ENCODE measurements at places on chromosomes 5 and 9.
A peak's percentile ranks its signal among the peaks of the same experiment; 100 is the strongest.

DNA sequence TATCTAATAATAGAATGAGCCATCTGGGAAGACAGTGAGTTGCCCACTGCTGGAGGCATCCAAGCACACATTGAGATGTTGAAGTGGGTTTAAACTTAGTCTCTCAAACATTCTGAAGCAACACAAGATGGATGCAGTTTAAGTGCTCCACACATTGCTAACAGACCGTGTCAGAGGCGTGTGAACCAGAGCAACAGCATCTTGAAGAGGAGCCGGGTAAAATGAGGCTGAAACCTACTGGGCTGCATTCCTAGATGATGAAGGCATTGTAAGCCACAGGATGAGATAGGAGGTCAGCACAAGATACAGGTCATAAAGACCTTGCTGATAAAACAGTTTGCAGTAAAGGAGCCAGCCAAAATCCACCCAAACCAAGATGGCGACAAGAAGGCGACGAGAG lies 73.5 kb upstream of the TMEM215 start:
- no peak for DNase-seq

- no peak for DNase-seq
These were observed 42.9 kb downstream of the WNK2 start for GRCh38 chr9:93226819-93227218.

DNA sequence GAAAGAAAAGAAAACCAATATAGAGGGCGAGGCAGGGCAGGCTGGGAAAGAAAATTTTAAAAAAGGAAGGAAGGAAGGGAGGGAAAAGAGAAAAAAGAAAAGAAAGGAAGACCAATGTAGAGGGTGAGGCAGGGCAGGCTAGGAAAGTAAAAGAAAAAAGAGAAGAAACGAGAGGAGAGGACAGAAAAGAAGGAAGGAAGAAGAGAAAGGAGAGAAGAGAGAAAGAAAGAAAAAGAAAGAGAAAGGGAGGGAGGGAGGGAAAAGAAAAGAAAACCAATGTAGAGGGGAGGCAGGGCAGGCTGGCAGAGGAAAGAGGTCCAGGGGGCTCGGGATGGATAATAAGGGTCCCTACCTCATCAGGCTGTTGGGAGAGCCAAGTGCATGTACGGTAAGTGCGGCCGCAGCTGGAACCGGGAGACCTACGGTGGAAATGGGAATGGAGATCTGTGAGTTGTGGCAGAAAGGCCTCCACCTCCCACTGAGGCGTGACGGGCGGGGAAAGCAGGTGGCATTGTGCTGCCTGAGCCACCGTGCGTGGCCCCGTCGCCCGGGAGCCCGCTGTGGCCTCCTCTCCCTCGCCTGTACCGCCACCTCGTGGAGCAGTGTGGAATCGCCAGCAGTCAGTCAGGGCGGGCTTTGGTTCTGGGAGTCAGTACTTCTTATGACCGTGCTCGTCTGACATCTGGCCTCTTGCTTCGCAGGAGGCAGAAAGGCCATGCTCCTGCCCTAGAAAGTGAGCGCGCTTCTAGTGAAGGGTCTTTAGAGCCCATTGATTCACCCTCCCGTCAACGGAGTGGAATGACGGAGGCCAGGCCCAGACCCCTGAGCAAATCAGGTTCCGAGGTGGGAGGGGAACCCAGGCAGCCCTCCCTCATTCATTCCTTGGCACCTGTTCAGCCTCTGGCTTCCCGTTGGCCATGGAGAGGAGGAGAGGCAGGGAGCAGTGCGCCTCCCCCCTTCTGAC lies 10.4 kb upstream of the NHP2 start:
- peak; percentile 58 for DNase-seq

DNA sequence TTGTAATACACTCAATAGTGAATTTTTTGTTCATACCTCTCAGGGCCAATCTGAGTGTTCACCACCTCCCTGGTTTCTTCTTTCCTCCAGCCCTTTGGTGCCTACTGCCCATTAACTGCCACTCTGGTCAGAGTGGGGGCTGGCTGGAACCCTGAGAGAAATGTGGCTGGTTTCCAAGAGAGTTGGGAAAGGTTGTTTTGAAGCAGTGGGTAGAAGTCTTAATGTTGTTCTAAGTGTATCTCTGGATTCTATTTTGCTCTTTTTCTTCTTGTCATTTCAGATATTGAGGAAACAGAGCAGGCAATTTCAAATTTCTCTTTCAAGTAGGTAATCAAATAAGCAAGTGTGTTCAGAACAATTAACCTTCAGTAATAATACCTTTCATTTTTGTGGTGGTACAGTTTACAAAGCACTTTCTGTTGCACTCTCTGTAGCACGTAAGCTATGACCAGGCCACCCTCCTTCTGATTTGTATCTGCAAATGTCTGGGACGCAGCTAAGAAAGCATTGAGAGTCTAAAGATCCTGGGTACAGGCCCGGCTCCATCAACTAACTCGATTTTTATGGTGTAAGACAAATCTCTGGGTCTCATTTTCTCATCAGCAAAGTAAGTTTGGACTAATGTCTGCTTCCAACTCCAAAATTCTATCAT lies 8.4 kb downstream of the SLC1A3 start:
- DNase-seq: no peak

- DNase-seq: peak; percentile 51
These were observed 144.2 kb downstream of the PCSK1 start for GRCh38 chr5:96288845-96289185.

GRCh38 chr5:173094012-173094661 lies 38.0 kb downstream of the CREBRF start:
- peak; percentile 18 for DNase-seq

- no peak for DNase-seq
These were observed 24.0 kb downstream of the HSD17B4 start for GRCh38 chr5:119476341-119476740.

- peak; percentile 43 for DNase-seq
These were observed 10.7 kb downstream of the OR2V1 start for GRCh38 chr5:181120306-181120705.

All from AG10803 (cell line).